ENCODE measurements at places on chromosomes 4 and X. TPM values are rescaled to one million over a fixed set of nuclear protein-coding genes. Genes with fewer than 3 reads are reported as not detected.

Gene F11
- total RNA-seq = not detected

- DNase-seq = no peak
Measured at GRCh38 chrX:21989384-21989783, 42.7 kb upstream of the PHEX start.

DNA sequence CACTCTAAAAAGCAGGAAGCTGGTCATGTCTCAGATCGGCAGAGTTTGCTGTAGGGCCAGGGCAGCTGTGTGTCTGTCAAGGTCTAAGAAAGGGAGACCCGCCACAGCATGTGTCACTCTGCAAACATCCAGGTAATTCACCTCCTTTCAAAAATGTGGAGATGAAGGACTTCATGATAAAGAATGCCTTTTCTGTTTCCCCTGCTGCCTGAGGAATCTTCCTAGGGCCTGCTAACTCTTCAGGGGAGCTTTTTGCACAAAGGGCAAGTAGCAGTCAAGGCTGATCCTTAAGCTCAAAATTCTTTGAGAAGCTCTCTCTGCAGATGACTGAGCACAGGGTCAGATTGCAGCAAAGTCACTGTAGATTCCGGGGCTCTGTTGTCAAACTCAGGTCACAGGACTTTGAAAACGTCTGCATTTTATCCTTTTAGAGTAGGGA lies 21.1 kb downstream of the RASL11B start:
- DNase-seq = no peak

DNA sequence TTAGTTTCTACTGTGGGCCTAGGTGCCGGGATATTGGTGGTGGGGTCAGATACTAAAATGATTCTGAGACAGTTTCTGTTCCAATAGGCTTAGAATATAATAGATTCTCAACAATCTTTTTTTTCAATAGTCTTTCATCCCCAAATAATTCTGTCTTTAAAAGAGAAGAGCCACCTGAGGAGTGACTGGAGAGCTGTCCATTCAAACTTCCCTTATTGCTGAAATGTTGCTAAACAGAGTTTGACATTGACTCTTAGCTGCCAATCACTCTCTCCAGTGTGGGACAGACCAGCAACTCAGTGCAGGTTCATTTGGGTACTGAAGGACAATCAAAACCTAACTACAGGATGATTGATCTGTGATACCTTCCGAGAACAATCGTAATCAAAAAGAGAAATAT lies 12.4 kb upstream of the ADH7 start:
- no peak for DNase-seq

GRCh38 chrX:6448003-6448402 lies 86.9 kb downstream of the VCX3A start:
- DNase-seq = no peak

DNA sequence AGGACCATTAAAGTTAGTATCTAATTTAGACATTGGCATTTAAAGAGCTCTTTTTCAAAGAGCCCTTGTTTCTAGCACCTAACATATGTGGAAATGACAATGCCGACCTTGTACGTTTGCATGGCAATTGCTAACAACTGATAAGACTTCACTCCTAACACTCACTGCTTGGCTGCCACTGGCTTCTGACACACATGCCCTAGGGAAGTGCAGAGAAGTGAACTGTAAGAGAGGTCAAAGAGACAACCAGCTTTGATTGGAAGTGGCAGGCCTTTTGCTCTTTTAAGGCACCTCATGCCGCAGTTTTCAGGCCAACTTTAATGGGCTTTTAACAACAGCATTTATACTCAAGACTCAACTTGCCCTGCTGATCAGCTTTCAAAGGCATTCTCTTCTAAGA lies 158.4 kb downstream of the RAB28 start:
- no peak for DNase-seq

DNA sequence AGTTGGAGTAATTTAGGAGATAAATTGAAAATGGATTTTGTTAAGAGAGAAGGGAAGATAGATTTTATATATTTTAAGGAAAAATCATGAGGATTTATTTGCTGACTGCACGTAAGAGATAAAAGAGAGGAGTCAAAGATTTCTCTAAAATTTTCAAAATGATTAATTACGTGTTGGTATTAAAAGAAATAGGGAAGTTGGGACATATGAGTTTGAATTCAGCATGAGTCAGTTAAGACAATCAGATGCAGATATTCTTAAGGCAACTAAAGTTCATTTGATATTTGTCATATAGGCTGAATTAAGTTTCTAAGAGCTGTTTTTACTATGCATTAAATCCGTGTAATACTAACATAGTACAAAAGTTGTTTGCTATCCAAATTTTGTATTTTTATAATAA lies 46.9 kb downstream of the TET2 start:
- DNase-seq = no peak

GRCh38 chr4:163755013-163755412 lies 260.5 kb downstream of the TMA16 start:
- DNase-seq = no peak

- peak; percentile 70 for DNase-seq
Measured at GRCh38 chr4:932713-933070, 432 bp downstream of the TMEM175 start.

- no peak for DNase-seq
Measured at GRCh38 chr4:165905405-165906027, 32.5 kb downstream of the TLL1 start.

- DNase-seq = no peak
Measured at GRCh38 chr4:86848732-86849619, at the start of gene SLC10A6. Gene SLC10A6, minus strand, starts transcription at chr4:86849384. Its CDS starts 269 bp downstream, at chr4:86849115.
